Calu3 (cell line): ENCODE measurements at places on chromosomes 6 and 20. TPM values are rescaled to one million over a fixed set of nuclear protein-coding genes. Genes with fewer than 3 reads are reported as not detected.
A peak's percentile ranks its signal among the peaks of the same experiment; 100 is the strongest.

The C6orf118 gene
- total RNA-seq: not detected in 2 replicates

The SLC12A5 gene
- 2.1 and 2.2 TPM in 2 replicates for total RNA-seq

- DNase-seq: no peak
Measured at GRCh38 chr6:43826730-43827129, 56.7 kb downstream of the VEGFA start.

- DNase-seq: no peak
Measured at GRCh38 chr6:109339906-109340678, 42.2 kb downstream of the CD164 start.

DNA sequence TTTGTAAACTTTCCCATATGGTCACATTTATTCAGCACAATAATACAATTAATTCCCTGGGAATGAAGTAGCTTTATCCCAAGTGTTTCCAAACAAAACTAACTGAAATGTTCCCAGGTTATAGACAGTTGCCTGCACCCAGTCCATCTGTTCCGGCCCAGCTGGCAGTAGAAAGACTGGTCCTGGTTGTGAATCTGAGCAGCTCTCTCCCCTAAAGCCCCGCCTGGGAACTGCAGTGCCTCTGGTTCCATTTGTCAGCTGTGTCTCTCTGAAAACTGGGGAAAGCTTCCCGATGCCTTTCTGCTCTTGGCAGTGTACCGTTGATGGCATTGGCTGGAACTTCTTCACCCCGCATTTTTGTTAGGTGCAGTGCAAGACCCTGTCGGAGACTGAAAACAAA, 8.7 kb downstream of the MTHFD1L start:
- DNase-seq: no peak

GRCh38 chr20:61784801-61785566, 280.7 kb downstream of the TAF4 start:
- no peak for DNase-seq

DNA sequence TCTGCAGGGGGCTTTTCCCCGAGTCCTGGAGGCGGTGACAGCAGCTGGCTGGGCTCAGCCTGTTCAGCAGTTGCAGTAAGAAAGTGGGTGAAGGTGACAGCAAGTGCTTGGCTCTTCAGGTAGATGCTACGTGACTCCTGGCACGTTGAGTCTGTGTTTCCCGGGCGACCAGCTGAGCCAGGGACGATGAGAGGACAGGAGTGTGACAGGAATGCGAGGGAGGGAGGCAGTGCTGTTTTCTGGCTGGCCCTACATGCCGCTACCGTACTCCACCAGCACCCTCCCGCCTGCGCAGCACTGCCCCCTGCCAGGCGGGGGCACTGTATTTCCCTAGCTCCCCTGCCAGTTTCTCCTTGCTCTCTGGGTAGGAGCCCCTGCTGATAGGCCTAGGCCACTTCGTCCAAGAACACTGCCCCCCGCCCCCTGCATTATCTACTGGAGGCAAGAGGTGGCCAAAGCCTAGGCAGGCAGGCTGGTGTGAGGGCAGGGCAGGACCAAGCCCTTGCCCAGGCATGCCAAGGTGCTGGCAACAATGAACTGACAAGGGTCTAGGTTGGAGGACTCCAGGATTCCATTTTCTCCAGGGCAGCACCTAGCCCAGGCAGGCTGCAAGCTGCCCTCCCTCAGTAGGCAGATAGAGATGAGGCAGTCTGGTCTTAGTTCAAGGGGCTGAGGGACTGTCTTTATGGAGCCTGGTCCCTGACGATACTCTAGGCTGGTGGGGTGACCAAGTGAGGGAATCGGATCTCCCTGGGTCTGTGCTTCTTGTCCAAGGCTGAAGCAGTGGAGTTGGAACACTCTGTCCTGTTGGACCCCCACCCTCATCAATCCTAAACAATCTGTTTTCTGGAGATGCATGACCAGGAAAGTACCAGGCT, 19.2 kb downstream of the MRPS18A start:
- DNase-seq: peak; percentile 87

DNA sequence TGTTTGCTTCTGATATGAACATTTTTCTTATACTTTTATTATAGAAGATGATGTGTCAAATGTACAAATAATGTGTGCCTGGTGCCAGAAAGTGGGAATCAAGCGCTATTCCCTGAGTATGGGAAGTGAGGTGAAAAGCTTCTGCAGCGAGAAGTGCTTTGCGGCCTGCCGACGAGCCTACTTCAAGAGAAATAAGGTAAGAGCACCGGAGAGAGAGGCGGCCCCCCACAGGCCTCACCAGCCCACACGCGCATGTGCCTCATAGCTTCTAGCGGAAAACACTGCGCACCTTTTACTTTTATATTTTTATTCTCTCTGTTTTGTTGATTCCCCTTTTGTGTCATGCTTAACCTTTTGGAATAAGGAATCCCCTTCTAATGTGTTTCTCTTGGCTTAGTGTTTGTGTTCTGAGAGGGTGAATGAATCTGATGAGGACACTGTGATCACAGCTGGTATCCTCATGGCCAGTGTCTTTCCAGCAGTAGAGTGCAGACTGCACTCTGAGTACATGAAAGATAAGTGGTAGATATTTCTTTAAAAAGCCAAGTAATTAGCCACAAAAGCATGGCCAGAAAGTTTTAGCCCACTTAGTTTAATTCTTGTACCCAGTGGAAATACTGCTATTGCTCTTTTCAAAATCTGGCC, 43.6 kb downstream of the SOBP start:
- no peak for DNase-seq

DNA sequence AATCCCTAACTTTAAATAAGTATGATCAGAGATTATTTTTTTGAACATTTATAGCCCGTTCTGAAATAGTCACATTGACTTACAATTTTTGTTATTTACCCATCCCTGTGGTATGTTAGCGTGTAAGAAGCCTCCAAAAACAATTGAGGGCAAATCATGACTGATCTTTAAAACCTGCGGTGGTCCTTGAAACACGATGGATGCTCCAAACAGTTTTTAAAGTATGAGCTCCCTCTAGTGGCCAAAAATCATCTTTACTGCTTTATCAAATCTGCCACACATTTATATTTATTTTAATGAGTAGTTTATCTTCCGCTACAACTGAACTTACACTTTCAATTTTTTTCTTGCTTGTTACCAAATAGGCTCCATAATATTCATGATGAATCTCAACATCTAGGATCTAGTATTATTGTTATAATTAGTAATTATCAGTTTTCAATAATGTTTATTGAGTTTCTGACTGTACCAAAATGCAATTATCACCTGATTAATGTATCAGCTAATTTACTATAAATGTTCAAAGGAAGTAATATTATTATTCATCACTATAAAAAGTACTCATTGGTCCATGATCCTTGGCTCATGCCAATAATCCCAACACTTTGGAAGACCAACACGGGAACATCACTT, 52.2 kb downstream of the MARCKS start:
- DNase-seq: peak; percentile 32

- DNase-seq: no peak
Measured at GRCh38 chr6:29797135-29797534, 30.5 kb upstream of the HLA-G start.

DNA sequence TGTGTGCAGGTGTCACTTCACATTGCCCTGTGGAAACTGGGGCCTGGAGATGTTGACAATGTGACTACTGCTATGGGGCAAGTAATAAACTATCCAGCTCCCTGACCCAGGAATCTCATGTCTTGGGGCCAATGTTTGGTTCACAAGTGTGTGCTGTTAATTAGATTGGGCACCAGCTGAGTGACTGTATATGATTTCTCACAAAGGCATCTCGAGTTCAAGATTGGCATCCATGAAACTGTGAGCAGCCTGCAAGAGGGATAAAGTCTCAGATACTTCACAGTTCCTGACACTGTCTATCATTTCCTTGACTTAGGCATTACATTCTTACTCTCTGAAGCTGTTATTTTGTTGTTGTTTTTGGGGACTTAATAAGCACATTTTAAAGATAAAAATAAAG, 264.0 kb downstream of the PRKN start:
- DNase-seq: no peak

GRCh38 chr20:62734881-62735280, 26.2 kb downstream of the NTSR1 start:
- no peak for DNase-seq

- DNase-seq: no peak
Measured at GRCh38 chr6:113457751-113458150, 399.4 kb upstream of the MARCKS start.
